ENCODE measurements at places on chromosomes 4 and X. TPM values are rescaled to one million over a fixed set of nuclear protein-coding genes. Genes with fewer than 3 reads are reported as not detected.

The DCAF4L1 gene
- total RNA-seq = 0.25 TPM

DNA sequence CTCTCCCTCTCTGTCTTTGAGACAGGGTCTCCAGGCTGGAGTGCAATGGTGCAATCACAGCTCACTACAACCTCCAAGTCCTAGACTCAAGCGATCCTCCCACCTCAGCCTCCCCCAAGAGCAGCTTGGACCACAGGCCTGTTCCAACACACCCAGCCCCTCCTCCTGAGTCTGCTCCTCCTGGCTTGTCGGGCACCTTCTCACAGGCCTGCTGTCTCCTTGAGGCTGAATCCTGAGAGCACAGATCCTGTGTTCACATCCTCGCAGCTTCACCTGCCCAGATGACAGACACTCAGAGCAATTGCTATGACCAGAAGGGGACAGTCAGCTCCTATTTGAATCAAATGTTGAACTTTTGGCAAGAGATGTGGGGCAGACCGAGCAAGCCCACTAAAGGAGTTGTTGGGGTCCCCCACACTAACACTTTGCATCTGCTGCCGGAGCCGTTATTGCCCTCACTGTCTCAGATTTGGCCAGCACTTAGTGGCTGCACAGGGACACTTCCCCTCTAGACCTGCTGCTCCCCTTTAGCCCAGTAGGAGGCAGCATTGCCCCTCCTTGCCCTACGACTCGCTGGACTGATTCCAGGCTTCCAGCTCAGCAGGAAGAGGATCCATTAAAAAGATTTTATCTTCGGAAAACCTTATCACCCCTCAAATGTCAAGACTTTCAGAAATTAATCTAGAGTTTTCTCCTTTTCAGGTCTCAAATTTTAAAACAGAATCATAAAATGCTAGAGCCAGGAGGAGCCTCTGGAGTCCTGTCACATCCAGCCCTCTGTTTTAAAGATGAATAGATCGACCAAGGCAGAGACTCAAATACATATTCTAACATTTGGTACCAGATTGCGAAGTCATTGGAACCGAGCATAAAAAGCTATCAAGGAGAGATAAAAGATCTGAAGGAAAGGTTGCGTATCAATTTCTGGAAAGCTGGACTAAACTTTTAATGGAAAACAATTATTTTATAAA, 113.7 kb downstream of the USP46 start:
- DNase-seq = peak; percentile 75

- DNase-seq = no peak
These were observed 67.1 kb downstream of the PRDM5 start for GRCh38 chr4:120855307-120856001.

DNA sequence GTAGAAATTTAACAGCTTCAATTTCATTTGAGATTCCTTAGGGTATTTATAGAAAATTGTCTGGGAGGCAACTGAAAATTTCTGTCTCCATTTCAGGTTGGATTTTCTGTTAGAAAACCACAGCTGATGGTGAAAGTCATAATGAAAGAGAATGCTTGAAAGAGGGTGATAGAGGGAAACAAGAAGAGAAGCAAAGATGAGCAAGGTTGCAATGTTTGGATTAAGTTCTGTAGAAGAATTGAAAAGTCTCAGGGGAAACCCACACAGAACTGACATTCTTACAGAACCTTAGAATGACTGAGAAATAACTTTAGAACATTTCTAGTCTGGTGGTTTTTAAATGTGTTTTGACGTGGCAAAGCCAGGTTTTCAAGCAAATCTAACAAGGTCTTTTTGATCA, 14.7 kb downstream of the GBA3 start:
- DNase-seq = no peak

GRCh38 chrX:42466332-42467046, 311.5 kb downstream of the PPP1R2C start:
- DNase-seq = no peak

- no peak for DNase-seq
These were observed 198.8 kb downstream of the SLC4A4 start for GRCh38 chr4:71537551-71538065.

GRCh38 chr4:8002525-8003309, 63.1 kb upstream of the AFAP1 start:
- no peak for DNase-seq

DNA sequence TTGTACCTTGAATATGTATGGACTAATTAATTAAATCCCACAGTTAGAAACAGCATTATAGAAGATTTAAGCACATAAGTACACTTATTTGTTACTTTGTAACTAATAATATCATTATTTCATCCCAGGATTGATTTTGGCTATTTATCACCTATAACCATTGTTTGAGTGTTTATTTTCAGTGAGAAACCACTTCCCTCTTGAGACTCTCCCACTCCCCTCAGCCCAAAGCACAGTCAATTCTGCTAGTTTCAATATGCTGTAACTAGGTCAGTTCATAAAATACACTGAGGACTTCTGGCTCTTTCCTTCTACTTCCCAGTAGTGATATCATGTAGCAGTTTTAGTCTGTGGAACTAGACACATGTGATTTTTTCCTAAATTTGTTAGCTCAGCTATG, 16.3 kb downstream of the OFD1 start:
- no peak for DNase-seq

DNA sequence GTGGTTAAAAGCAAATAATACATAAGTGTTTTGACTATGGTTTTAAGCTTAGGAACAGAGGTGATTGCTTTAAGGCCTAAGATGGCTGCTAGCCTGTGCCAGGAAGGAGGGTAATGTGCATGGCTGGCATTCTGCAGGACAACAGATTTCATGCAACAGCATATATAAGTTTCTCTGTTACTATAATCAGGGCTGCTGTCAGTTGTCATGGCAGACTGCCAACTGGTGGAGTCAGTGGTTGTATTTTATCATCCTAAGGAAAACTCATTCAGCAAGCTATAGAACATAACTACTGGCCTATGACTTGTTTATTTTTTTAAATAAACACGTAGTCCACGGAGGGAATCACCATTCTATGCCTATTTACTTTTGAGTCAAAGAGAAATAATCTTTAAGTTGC, 77.7 kb upstream of the DCAF8L1 start:
- DNase-seq = no peak

DNA sequence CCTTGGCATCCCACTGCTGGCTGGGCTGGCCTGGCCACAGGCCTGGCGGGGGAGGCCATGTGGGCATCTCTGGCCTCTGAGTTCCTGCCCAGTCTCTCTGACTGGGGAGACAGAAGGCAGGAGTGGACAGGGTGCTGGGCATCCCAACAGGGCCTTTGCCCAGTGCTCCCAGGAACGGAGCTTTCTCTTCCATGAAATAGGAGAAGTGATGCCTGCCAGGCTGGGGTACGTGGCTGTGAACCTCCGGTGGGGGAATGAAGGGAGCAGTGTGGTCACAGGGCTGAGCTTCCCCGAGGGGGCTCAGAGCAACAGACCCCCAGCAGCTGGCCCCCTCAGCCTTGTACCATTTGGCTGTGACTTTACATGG, 40.4 kb upstream of the HMX1 start:
- DNase-seq = no peak
